ENCODE measurements at places on chromosomes 7 and 10.
A peak's percentile ranks its signal among the peaks of the same experiment; 100 is the strongest.

DNA sequence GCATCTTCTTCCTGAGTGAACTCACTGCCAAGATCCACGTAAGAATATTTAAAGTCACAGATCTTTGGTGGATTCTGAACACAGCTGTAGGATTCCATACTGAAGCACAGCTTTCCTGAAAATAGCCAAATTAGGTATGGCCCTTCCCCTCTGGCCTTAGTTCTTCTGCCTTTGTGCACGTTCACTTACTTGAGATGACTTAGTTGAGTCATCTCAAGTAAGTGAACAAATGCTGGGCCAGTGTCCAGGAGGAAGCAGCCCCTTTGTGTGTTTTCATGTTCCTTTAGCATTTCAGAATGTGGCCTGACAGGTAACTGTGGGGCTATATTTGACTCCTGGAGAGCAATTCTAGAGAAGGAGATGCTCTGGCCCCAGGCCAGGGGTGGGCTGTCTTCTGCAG lies 51.5 kb downstream of the CCNY start:
- DNase-seq, result no peak

DNA sequence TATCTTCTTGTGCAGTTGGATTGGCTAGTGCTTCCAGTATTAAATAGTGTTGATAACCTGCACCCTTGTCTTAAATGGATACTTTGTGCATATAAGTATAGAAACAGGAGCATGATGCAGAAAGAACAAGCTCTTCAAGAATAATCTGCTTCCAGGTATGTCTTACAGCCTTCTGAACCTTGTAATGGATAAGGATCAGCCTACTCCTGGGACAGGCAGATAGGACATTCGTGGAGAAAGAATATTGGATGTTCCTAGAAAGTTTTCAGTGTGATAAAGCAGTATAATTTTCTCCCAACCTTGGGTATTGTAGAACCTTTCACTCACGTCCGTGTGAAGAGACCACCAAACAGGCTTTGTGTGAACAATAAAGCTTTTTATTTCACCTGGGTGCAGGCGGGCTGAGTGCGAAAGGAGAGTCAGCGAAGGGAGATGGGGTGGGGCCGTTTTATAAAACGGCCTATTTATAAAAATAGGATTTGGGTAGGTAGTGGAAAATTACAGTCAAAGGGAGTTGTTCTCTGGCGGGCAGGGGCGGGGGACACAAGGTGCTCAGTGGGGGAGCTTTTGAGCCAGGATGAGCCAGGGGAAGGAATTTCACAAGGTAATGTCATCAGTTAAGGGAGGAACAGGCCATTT lies 27.2 kb downstream of the C1GALT1 start:
- DNase-seq, result no peak

DNA sequence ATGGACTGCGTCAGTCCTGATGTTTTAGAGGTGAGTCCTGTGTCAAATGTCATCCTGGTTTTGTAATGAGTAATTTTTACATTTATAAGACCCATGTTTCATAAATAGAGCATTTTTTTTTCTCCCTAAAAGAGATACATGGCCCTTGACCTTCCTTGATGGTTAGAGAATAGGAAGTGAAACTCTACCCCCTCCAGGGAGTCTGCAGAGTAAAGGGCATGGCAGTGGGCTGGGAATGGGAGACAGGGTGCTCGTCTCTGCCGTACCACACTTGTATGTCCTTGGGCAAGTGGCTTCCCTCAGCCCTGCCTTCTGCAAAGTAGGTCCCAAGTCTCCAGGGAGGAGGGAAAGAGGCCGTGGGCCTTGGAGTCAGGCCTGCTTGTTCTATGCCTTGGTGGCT lies 63.9 kb downstream of the WDFY4 start:
- DNase-seq, result no peak

GRCh38 chr7:82477733-82478515 lies 34.3 kb upstream of the CACNA2D1 start:
- DNase-seq, result no peak

- DNase-seq, result no peak
Observed at GRCh38 chr7:123355576-123356190, 155.9 kb upstream of the SLC13A1 start.

DNA sequence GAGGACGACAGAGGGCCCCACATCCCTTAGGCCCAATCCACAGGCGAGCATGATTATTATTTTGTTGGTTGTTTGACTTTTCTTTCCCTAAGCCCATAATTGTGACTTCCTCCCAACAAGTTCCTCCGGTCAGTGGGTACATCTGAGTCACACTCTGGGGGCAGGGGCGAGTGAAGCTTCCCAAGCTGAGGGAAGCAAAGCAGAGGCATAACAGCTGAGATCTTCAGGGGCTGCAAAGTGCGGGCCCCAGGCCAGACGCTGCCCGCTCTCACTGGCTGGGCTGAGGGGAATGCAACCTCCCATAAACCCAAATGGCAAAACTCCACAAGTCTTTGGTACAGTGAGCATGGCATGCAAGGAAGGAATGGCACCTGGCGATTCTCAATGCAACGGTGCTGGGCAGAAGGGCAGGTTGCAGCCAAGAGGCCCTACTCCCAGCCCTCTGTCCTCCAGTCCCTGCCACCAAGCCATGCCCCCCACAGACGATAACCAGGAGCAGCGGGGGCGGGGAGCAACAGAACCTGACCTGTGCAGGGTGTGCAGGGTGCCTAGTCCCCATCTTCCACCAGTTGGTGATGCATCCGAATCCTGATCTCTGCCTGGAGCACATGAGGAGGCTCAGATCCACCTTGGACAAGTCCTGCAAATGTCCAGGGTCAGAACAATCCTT lies 25.3 kb downstream of the TNS3 start:
- DNase-seq, result no peak

DNA sequence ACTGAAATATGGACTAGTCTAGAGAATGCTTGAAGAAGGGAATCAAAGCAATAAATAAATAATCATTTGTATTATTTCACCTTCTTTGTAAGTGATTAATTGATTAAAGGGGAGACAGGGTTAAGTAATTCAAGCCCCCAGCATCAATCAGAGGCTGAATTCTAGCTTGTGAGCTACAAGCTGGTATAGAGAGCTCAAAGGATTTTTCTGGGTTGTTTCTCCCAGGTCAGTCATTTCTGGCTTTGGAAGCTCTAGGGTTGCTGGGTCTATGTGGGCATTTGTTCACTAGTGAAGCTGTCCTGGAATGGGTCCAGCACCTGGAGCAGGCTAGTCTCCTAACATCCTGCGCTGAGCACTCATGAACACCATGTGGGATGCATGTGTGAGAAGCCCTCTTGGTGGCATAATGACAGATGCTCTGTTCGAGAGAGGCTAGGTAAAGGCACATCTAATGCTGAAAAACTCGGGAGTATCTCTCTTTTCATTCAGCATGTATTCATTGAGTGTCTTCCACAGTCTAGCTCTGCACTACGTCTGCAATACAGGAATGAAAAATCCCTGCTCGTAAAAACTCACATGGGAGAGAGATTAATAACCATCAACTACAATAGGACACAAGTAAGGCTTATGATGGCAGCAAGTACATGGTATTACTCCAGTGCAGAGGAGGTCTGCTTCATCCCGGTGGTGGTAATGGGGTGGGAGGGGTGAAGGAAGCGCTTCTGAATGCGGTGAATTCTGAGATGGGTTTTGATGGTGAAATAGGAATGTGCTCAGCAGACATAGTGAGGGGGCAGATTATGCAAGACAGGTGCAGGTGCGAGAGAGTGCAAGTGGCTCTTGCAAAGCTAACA lies 68.0 kb upstream of the NRP1 start:
- no peak for DNase-seq

DNA sequence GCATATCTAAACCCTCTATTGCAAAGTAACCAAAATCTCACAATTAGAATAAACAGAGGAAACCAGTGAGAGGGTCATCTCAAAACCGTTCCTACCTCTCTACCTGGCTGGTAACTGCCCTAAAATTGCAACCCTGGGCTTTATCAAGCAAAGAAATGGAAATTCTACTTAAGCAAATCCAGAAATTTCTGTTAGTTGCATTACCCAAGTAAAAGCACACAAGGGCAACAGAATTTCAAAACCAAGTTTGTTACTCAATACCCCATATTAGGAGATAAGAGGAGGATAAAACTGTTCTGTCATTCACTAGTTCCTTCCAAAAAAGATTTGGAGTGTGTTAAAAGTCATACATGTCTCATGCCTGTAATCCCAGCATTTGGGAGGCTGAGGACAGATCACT lies 195.3 kb downstream of the FAM107B start:
- no peak for DNase-seq

DNA sequence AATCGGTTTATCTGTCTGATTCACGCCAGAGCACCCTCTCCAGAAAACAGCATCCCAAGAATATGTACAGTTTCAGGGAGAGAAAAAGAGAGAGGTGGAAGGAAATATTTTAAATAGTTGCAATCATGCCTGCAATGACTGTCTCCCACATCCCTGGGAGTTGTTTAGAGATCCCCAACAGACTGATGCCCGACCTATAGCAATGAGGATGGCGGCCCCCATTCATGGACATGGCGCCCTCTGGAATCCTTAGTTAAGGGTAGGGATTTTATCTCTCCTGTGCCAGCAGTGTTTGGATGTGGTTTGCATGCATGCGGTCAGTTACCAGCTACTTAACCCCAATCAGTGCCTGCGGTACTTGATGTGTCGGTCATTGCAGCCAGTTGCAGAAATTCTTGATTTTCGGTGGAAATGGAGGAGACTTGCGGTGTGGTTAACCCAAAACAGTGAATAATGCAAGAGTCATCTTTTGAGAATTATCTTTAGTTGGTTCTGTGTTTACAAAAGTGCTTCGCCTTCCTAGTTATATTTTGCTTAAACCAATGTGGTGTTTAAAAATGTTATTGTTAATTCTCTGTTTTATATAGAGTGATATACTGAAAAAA lies 186.0 kb upstream of the TCF7L2 start:
- DNase-seq, result no peak

DNA sequence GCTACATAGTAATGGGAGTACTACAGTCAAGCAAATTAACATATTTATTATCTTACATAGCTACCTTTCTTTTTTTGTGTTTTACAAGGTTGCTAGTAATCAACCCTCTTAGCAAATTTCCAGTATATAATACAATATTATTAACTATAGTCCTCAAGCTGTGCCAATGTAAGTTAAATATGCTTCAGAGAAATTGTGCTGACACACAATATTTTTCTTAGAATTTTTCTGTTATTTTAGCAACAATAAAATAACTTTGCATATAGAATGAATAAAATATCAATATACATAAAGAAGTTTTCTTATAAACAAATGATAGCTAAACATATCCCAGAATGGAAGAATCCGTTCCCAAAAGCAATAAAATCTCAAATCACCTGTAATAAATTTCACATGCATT lies 1605.1 kb downstream of the REEP3 start:
- no peak for DNase-seq

- DNase-seq, result no peak
Observed at GRCh38 chr10:92813979-92814378, 34.3 kb upstream of the EXOC6 start.

DNA sequence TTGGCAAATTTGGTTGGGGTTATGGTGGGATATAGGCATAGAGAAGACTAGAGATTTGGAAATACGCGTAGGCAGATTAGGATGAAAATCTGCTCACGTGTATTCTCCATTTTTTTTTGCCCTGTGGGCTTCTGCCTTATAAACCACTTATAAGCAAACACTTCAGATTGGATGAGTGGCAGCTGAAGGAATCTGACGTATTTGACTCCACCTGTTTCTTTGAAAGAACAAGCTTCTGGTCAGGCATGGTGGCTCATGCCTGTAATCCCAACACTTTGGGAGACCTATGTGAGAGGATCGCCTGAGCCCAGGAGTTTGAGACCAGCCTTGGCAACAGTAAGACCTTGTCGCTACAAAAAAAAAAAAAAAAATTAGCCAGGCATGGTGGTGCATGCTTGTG lies 5.1 kb downstream of the STK31 start:
- DNase-seq, result no peak

DNA sequence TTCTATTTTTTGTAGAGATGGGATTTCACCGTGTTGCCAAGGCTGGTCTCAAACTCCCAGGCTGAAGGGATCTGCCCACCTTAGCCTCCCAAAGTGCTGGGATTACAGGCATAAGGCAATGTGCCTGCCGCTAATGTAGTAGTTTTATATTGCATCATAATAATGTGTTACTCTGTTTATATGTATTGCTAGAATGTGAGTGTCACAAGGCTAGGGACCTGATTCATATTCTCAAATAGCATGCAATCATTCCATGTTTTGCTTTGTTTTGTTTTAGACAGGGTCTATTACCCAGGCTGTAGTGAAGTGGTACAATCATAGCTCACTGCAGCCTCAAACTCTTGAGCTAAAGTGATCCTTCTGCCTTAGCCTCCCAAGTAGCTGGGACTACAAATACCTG lies 13.5 kb downstream of the CCL26 start:
- no peak for DNase-seq

GRCh38 chr10:123912466-123912865 lies 20.9 kb upstream of the CPXM2 start:
- peak; percentile 5 for DNase-seq

DNA sequence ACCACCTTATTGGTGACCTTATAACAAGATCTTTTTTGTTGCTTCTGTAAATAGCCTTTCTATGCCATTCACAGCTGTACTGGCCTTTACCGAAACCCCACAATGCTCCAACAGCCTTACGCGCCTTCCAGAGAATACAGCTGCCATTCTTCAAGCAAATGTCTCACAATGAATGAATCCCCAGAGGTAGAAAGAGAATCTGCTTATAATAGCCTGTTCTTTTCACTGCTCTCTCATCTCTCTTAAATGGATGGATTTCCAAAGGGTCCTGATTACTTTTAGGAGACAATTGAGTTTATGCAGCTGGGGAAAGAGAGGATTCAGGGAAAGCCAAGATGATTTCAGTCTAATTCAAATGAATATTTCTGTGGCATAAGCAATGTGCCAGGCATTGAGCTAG lies 183.1 kb upstream of the PDE1C start:
- no peak for DNase-seq

DNA sequence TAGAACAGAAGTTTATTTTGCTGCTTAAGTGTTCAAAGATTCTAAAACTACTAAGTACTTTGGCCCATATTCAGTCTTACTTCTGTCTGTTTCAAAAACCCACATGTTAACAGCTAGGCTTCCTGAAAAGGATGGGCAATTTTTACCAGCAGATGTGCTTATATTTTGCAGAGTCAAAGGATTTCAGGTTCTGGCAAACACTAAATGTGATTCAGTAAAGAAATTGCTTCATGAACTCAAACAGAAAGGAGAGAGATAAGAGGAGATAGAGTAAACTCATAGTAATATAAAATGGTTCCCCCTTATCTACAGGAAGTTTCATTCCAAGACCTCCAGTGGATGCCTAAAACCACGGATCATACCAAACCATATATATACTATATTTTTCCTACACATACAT lies 248.5 kb downstream of the AGMO start:
- no peak for DNase-seq

- DNase-seq, result no peak
Observed at GRCh38 chr10:11162828-11163599, 145.3 kb downstream of the CELF2 start.

- DNase-seq, result peak; percentile 4
Observed at GRCh38 chr10:130179640-130180039, 43.4 kb downstream of the GLRX3 start.

- DNase-seq, result no peak
Observed at GRCh38 chr7:122584676-122585251, 114.2 kb downstream of the RNF133 start.

- DNase-seq, result no peak
Observed at GRCh38 chr7:116673457-116673865, 1.5 kb downstream of the MET start.

- no peak for DNase-seq
Observed at GRCh38 chr10:113267619-113268562, 285.0 kb upstream of the HABP2 start.

GRCh38 chr10:14056610-14057332 lies 274.0 kb downstream of the FRMD4A start:
- peak; percentile 44 for DNase-seq

Data from NCI-H2171 (cell line).